ENCODE measurements at places on chromosomes 7 and 10.
A peak's percentile ranks its signal among the peaks of the same experiment; 100 is the strongest.

GRCh38 chr10:48529331-48529730 lies 75.5 kb downstream of the ARHGAP22 start:
- DNase-seq = no peak

- DNase-seq = no peak
Observed at GRCh38 chr7:142088022-142088714, 23.4 kb upstream of the MGAM2 start.

GRCh38 chr7:593324-594115 lies 73.9 kb upstream of the PDGFA start:
- no peak for DNase-seq

DNA sequence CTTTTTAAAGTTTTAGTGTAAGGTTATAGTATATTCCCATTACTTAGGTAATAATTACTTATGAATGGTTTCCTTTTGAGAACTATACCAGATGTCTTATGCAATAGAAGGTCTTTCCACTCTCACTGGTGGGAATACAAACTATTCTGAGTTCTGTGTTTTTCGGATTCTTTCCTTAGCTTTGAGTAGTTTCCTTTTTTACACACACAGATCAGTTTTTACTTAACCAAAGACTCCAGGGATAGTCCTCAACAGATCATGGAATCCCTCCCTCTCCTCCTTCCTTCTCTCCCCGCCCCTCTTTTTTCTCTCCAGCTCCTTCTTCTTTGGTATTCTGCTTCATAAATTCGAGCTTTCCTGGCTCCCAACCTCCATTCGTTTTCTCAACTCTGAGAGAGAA lies 13.3 kb downstream of the COPG2 start:
- no peak for DNase-seq

DNA sequence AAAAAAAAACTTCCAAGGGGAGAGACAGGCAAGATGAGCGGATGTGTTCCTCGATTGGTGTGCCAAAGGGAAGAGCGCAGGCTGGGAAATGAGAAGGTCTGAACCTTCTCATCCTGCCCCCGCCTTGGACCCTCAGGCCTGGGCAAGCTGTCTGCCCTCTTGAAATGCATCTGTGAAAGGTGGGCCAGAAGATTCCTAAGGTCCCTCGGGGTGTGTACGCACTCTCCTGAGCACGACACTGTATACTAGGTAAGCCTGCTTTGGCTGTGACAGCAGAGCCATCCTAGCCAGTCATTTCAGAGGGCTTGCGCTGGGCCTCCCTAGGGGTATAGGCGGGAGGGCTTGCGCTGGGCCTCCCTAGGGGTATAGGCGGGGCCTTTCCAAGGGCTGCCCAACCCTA lies 26.8 kb downstream of the PODXL start:
- DNase-seq = no peak

DNA sequence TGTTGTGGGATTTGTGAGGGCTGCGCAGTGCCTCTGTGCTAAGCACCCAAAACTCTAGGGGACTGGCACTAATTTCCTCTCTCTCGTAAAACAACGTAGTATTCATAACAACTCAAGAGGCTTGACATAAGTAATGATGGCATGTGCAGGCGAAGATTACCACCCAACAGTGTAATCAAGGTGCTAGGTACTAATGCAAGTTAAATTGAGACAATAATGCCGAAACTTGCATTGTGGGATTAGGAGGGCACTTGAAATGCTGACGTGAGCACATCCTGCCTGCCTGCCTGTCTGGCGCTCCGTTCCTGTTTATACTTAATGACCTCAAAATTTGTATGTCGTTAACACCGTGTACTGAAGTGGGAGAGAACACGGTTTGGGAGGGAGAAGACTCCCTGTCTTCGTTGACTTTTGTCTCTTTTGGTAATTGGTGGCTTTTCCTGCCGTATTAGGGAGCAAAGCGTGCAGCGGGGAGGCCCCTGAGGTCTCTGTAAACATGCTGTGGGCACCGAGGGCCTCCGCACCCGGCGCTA lies 139.0 kb downstream of the MGMT start:
- no peak for DNase-seq

- no peak for DNase-seq
Observed at GRCh38 chr10:95247200-95247880, 43.5 kb downstream of the PDLIM1 start.

DNA sequence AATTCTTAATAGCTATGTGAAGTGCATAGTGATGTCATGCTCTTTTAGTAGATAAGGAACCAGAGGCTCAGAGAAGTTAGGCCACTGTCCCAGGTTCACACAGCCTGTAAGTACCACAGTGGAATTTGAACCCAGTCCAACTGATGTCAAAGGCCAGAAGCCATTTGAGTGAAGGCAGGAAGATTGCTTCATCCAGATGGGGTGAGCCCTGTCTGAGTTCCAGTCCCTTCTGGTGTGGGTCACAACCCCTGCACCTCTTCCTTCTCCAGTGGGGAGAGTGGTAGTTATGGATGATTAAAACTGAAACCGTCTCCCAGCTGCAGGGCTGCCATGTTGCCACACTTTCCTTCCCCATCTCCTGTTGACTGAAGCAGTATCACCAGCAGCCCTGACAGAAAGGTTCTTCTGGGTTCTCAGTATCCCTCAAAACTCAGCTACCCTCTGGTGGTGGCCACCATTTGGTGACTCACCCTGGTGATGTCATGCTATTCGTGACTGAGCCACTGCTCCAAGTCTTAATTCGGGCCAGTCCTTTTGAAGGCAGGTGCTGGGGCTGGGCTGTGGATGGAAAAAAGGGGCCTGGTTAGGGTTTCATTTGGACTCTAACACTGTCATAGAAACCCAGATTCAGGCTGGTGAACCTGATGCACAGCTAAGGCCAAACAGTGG lies 1.5 kb upstream of the C10orf95 start:
- peak; percentile 30 for DNase-seq

DNA sequence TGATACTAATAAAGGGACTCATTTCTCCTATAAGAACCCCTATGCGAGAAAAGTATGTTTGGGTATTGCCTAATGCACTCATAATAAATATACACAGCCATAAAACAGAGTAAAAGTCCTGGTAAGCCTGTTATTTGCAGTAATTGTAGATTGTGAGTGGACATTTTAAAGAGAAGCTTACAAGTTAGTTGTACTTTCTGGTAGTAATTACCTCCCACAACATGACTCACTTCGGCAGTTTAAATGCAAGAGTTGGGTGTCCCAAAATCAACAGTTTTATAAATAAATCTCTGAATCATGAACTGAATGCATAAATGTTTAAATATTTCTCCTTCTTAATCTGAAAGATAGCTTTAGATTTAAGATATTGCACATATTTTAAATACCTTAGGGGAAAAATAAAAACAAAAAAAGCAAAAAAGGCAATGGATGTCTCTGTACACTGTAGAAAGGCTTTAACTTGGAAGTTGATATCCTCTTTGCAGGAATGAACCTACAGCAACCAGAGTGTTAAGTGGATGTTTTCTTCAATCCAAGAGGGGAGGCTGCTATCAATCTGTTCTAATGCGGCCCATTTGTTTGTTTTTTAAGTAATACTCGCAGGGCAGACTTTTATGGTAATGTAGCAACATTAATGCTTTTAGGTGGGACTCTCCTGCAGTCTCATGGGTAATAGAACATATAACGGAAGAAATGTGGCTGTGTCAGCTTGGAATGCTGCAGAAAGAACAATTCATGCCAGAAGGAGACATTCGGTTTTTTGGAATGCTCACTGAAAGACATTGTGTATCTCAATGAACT lies 57.3 kb upstream of the ZEB1 start:
- no peak for DNase-seq

DNA sequence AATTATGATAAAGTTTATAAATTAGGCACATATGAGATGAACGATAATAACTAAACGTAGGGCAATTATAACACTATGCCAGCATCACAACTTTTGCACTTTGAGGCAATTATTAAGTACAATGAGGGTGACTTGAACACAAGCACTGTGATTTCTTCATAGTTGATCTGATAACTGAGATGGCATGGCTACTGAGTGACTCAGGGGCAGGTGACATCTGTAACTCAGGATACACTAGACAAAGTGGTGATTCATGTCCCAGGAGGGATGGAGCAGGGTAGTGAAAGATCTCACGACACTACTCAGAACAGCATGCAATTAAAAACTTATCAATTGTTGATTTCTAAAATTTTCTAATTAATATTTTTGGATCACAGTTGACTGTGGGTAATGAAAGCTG lies 98.3 kb upstream of the ARHGAP21 start:
- no peak for DNase-seq

DNA sequence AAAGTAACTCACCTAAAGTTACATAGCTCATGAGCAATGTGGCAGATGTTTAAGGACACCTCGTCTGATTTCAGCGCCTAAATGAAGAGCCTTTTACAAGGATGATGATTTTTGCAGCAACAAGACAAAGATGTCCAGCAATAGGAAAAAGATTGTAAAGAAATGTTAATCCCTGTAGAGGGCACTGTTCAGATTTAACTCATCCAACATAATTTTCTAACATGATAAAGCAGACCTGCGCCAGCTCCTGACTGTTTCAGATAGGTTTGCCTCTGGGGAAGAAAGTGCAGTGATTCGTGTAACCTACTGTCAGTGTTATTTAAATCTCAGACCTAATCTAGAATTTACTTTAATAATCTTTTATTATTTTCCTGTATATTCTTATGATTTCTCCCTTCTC lies 595.2 kb downstream of the AUTS2 start:
- DNase-seq = peak; percentile 8

GRCh38 chr10:32237644-32238345 lies 109.2 kb downstream of the EPC1 start:
- no peak for DNase-seq

GRCh38 chr7:13850185-13850752 lies 139.2 kb downstream of the ETV1 start:
- peak; percentile 76 for DNase-seq

- DNase-seq = peak; percentile 55
Observed at GRCh38 chr10:102643336-102644065, 778 bp upstream of the TRIM8 start.

DNA sequence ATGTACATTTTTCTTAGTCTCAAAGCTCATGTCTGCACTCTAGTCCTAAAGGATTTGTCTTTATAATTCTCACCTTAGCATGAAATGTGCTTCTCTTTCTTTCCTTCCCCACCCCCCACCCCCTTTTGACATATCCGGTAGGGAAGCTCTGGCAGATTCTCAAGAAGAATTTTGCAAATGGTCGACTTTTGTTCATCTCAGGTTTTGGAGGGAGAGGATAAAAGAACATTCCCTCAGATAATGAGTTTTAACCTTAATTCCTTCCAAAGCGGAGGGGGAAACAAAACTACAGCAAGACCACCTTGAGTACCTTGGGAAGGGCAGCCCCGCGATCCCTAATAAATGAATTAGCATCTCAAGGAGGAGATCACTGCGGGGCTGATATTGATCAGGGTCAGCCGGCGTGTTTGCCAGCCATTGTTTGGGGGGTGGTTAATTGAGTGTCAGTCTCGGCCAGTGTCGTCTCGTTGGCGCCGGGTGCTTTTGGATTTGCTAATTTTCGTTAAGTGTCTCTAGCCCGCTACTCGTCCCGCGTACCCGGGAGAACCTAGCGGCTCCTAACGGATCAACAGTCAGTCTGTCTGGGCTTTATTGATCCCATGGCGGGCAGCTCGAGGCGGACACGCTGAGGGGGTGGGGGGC lies 874 bp upstream of the BAMBI start:
- DNase-seq = peak; percentile 13

DNA sequence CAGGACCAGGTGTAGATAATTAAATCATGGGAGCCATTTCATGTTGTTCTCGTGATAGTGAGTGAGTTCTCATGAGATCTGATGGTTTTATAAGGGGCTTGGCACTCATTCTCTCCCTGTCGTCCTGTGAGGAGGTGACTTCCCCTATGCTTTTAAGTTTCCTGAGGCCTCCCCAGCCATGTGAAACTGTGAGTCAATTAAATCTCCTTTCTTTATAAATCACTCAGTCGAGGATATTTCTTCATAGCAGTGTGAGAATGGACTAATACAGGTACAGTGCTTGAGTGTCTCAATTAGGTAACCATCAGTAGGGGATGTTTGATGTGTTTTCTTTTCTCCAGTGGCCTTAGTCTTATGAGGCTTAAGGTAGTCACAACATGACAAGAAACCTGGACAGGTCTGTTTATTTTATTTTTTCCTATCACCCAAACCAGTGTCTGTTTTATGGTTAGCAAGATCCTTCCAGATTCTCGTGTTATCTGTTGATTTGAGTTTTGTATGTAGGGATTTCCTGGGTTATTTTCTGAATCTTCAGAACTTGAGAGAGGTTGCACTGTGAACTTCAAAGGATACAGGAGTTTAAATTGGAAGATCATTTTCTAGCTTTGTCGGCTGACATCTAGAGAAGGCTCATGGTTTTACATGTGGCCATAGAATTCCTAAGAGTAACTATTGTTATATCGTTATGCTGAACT lies 32.1 kb downstream of the UMAD1 start:
- DNase-seq = no peak

GRCh38 chr7:102030696-102031095 lies 213.3 kb downstream of the CUX1 start:
- no peak for DNase-seq

- DNase-seq = no peak
Observed at GRCh38 chr10:117597216-117597615, 54.7 kb downstream of the EMX2 start.

- no peak for DNase-seq
Observed at GRCh38 chr10:110409926-110410325, 87.8 kb upstream of the DUSP5 start.

DNA sequence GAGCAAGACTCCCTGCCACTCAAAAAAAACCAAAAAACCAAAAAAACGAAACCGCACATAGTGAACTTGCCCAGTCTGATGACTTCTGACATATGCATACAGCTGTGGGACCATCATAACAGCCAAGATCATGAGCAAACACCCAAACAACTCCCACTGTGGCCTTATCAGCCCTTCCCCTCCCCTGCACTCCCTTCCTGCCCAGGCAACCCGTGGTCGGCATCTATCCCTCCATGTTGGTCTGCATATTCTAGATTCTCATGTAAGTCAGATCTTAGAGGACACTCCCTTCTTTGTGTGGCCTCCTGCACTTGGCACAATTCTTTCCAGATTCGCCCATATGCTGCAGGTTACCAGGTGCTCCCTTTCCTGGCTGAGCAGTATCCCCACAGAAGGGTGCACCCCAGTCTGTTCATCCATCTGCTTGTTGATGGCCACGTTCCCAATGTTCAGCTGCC lies 72.8 kb downstream of the GNA12 start:
- DNase-seq = no peak

DNA sequence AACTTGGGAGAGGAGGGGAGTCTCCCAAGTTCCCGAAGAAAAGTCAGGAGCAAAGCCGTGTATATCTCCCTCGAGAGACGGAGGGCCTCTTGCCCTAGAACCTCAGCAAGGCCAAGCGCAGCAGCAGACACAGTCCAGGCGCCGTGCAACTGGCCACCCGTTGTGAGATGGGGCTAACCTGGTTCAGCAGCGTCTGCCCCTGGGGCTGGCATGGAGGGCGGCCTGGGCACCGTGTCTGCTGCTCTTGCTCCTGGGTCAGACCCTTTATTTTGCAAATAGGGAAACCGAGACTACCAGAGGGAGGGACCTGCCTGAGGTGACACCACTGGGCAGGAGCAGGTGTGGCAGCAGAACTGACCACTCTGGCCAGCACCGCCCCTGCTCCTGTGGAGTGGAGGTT lies 13.4 kb downstream of the ATP5MF start:
- no peak for DNase-seq

DNA sequence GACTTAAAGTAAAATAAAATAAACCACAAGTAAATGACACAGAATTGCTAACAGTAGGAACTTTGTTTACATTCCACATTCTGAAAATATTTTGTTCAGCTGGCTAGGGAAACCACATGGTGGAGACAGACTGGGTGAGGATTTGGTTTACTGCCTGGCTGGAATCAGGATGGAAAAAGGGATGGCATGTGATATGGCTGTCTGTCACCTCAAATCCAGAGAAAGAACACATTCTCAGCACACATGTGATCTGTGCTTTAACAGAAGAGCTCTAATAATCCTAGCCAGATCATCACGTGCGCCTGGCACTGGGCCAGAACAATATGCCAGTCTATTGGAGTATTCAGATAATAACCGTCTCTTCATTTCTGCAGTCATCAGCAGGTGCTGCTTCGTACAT lies 90.9 kb upstream of the PIP4K2A start:
- no peak for DNase-seq
